ENCODE measurements at places on chromosomes 2 and 18. TPM values are rescaled to one million over a fixed set of nuclear protein-coding genes. Genes with fewer than 3 reads are reported as not detected.

RNU2-63P gene
- 24.5 TPM for total RNA-seq

EHD3 gene
- total RNA-seq: 49.8 TPM

HS1BP3 gene
- 11.7 TPM for total RNA-seq

C1QL2 gene
- not detected for total RNA-seq

LRRTM4 gene
- not detected for total RNA-seq

- peaks cover 3% of the 10 kb centered on the region for H3K27me3 ChIP-seq
- H3K36me3 ChIP-seq: no peaks in the 10 kb centered on the region
- no peaks in the 10 kb centered on the region for H3K4me1 ChIP-seq
Observed at GRCh38 chr2:158115202-158115767, 13.6 kb downstream of the UPP2 start.

DNA sequence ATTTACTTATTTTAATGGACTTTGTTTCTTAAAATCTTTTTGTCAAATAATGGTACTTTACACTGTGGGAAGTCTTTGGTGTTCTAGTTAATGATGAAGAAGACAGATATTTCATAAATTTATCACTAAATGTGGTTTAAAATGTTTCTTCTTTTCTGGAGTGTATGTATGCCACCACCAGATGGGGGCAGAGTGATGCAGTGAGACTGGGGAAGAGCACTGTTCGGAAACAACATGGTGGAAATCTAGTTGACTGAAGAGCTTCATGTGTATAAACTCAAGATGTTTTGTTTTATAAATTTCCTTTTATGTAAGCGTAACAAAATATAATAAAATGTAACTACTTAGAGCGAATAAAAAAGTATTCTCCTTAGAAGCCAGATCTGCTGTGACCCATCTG is 195.1 kb downstream of the KCNE4 start:
- no peaks in the 10 kb centered on the region for H3K4me1 ChIP-seq
- H3K27ac ChIP-seq: no peak overlapping the region
- no peak overlapping the region for H3K4me3 ChIP-seq
- 0 out of 2 replicates have a peak, but pooled peaks cover 4% of the 10 kb centered on the region for H3K36me3 ChIP-seq

- H3K4me1 ChIP-seq: peaks cover 43% of the 10 kb centered on the region
- H3K27me3 ChIP-seq: peaks cover 14% of the 10 kb centered on the region
- H3K36me3 ChIP-seq: no peaks in the 10 kb centered on the region
Observed at GRCh38 chr2:170886386-170886785, 42.7 kb upstream of the GORASP2 start.

DNA sequence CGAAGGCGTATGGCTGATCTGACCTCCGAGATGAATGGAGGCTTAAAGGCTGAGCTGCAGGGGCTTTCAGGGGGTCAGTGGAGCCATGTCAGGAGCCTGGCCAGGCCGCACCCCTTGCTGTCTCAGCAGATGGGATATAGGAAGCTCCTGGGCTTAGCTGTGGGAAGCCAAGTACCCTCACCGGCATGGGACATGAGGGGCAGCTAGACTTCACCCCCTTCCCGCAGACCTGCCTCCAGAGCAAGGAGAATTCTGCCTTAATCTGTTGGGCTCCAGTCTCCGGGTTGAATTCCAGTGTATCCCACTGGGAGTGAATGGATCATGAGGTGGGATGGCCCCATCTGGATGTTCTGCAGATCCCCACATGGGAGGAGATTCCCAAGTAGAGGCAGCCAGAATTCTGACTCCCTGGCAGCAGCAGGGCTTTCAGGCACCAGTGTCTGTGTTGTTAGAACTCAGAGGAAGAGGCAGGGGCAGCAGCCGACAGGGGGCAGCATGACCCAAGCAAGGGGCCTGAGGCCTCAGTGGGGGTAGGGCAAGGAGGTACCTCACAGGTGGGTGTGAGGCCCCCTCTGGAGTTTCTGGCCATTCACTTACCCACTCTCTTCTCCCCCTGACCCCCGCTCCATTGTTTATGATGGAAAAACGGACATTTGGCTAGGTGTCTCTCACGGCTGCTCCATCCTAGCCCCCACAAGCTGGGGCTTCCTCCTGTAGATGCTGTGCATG is 19.1 kb downstream of the CAPG start:
- peaks cover 4% of the 10 kb centered on the region for H3K36me3 ChIP-seq
- no peak overlapping the region for H3K27ac ChIP-seq
- peaks cover 16% of the 10 kb centered on the region for H3K4me1 ChIP-seq
- no peaks in the 10 kb centered on the region for H3K27me3 ChIP-seq
- no peak overlapping the region for H3K4me3 ChIP-seq
- no peak for DNase-seq

- peaks cover 21% of the 10 kb centered on the region for H3K36me3 ChIP-seq
- H3K4me1 ChIP-seq: peaks cover 28% of the 10 kb centered on the region
- peaks cover 1% of the 10 kb centered on the region for H3K27me3 ChIP-seq
Observed at GRCh38 chr18:48663096-48663930, 124.5 kb downstream of the CTIF start.

GRCh38 chr2:33392366-33392765 is 84.1 kb upstream of the RASGRP3 start:
- H3K4me1 ChIP-seq: peaks cover 48% of the 10 kb centered on the region
- H3K27ac ChIP-seq: no peak overlapping the region
- peaks cover 1% of the 10 kb centered on the region for H3K27me3 ChIP-seq

DNA sequence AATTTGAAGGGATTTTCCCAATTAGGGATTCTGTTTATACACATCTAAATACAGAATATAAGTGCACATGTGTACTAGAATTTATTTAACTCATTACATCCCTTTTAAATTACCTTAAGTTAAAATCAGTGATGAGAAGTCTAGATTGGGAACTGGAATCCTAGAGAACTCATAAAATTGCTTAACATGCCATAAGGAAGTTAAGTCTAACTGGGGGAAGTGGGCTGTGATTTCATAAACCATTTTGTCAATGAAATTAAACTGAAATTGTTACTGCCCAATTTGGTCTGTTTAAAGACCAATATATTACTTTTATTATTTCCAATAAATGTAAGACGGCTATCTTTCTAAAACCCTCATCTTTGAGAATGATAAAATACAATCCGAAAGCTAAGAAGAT is 72.3 kb upstream of the CD226 start:
- no peak overlapping the region for H3K27ac ChIP-seq
- H3K4me3 ChIP-seq: no peak overlapping the region
- H3K4me1 ChIP-seq: peaks cover 5% of the 10 kb centered on the region
- DNase-seq: no peak
- peaks cover 33% of the 10 kb centered on the region for H3K36me3 ChIP-seq

- no peak overlapping the region for H3K4me3 ChIP-seq
- H3K4me1 ChIP-seq: no peaks in the 10 kb centered on the region
- no peak overlapping the region for H3K27ac ChIP-seq
- no peaks in the 10 kb centered on the region for H3K36me3 ChIP-seq
Observed at GRCh38 chr18:64518191-64518590, 369.3 kb upstream of the LINC00305 start.

DNA sequence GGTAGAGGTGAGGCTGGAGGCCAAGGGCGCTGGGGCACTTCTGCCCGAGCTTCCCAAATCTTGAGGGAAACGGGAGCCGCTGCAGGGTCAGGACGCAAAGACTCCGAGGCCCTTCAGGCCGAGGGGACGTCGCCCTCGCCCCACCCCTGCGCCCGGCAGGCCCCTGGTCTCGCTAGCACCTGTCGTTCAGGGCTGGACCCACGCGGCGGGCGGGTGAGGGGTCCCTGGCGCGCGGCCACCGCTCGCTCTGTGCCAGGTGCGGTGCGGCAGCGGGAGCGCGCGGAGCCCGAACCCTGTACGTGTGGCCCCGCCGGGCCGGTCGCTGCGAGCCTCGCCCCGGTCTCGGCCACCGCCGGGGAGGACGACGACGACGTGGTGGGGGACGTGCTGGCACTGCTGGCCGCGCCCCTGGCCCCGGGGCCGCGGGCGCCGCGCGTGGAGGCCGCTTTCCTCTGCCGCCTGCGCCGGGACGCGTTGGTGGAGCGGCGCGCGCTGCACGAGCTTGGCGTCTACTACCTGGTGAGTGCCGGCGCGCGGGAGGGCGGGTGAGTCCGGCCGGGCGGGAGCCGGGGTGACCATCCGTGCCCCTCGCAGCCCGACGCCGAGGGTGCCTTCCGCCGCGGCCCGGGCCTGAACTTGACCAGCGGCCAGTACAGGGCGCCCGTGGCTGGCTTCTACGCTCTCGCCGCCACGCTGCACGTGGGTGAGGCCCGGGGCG is 4.9 kb downstream of the ERFE start:
- H3K27ac ChIP-seq: no peak overlapping the region
- peaks cover 4% of the 10 kb centered on the region for H3K36me3 ChIP-seq
- peaks cover 2% of the 10 kb centered on the region for H3K27me3 ChIP-seq
- H3K4me1 ChIP-seq: peaks cover 10% of the 10 kb centered on the region

DNA sequence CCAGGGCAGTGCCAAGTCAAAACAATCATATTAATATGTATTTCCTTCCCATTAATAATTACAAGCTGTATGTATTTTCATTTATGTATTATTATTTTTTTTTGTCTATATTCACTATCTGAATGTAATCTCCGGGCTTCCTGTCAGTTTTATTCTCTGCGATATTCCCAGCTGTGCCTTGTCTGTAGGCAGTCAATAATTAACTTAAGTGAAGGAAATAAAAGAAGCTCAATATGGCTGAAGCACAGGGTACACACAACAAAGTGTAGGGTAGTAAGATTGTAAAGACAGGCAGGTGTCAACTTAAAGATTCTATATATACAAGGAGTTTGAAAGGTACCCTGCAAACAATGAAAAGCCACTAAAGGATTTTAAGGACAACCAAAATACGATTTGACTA is 122.9 kb downstream of the ROCK1 start:
- peaks cover 4% of the 10 kb centered on the region for H3K27me3 ChIP-seq
- no peaks in the 10 kb centered on the region for H3K4me1 ChIP-seq
- no peak for DNase-seq
- peaks cover 29% of the 10 kb centered on the region for H3K36me3 ChIP-seq
- H3K4me3 ChIP-seq: no peak overlapping the region

DNA sequence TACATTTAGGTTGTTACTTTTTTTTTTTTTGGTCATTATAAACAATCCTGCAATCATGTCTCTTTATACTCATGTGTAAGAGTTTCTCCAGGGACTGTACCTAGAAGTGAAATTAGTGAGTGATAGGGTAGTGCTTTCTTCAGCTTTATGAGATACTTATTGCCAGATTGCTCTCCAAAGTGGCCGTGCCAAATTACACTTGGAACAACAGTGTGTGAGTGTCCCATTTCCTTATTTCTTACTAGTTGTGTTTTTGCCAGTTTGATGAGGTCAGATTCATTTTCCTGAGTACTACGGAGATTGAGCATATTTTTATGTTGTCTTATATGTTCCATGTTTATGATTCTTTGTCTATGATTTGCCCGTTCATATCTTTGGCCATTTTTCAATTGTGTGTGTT is 39.2 kb downstream of the GALNT1 start:
- no peaks in the 10 kb centered on the region for H3K27me3 ChIP-seq
- no peak overlapping the region for H3K27ac ChIP-seq
- H3K4me1 ChIP-seq: no peaks in the 10 kb centered on the region
- no peaks in the 10 kb centered on the region for H3K36me3 ChIP-seq
- no peak for DNase-seq

- H3K4me3 ChIP-seq: no peak overlapping the region
- no peak overlapping the region for H3K27ac ChIP-seq
- no peaks in the 10 kb centered on the region for H3K27me3 ChIP-seq
Observed at GRCh38 chr18:24033641-24034412, 19.3 kb downstream of the TTC39C start.

- H3K4me3 ChIP-seq: no peak overlapping the region
- peak; percentile 17 for DNase-seq
- H3K27ac ChIP-seq: peak overlapping the region; percentile 40
- H3K27me3 ChIP-seq: peaks cover 3% of the 10 kb centered on the region
- H3K36me3 ChIP-seq: no peaks in the 10 kb centered on the region
Observed at GRCh38 chr18:3340682-3341097, 78.8 kb downstream of the MYL12B start.

- H3K4me3 ChIP-seq: no peak overlapping the region
- peaks cover 21% of the 10 kb centered on the region for H3K36me3 ChIP-seq
- H3K27me3 ChIP-seq: no peaks in the 10 kb centered on the region
Observed at GRCh38 chr2:48377646-48378045, 152.3 kb upstream of the STON1 start.

DNA sequence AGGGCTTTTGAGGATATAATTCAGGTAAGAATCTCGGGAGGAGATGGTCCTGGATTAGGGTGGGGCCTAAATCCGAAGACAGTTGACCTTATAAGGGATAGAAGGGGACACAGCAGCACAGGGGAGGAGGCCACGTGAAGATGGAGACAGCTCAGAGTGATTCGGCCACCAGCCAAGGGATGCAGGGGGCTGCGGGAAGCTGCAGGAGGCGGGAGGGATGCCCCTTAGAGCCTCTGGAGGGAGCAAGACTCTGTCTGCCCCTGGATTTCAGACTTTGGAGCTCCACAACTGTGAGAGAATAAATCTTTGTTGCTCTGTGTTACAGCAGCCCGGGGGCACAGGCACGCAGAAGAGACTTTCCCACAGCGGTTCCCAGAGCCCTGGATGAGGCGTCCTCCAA is 143.7 kb downstream of the ASB1 start:
- DNase-seq: no peak
- no peaks in the 10 kb centered on the region for H3K36me3 ChIP-seq
- no peak overlapping the region for H3K4me3 ChIP-seq
- no peak overlapping the region for H3K27ac ChIP-seq

GRCh38 chr2:218378053-218378452 is 4.0 kb upstream of the SLC11A1 start:
- no peak for DNase-seq
- no peaks in the 10 kb centered on the region for H3K4me1 ChIP-seq
- no peak overlapping the region for H3K27ac ChIP-seq

DNA sequence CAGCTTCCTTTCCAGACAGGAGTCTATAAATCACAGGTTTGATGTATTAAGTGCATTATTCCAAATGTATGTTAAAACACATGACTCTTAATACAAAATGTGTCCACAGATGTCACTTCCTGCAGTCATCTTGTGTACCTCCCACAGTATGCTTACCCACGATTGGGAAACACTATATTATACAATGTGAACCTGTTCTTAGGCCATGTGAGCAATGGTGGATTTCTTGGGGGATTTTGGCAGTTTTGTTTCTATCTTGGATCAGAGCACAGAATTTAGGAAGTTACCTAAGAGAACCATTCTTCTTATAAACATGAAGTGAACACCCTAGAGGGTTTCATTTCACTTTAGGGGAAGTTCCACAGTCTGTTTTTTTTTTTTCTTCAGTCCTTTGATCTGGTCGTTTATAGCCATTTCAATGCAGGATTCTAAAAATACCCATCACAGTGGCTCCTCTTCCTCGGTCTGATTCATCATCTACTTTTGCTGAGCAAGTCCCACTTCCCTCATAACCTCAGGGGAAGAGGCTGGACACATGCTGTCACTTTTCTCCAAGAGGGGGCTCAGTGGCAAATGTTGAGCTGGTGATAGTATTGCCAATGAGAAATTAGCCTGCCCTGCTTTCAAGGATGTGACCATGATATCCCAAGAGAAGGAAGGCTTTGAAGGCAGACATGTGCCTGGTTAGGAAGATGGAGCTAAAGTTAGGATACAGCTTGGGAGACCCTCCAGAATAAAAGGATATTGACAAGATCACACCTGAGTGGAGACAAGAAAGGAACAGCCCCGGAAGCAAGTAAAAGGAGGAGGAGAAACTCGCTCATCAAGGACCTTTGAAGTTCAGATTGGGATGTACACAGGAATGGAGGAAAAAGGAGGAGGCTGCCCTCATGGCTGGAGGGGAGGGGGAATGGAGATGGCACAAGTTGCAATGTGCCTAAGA is 22.6 kb downstream of the PLEK start:
- H3K27ac ChIP-seq: no peak overlapping the region
- no peaks in the 10 kb centered on the region for H3K36me3 ChIP-seq
- H3K27me3 ChIP-seq: peaks cover 38% of the 10 kb centered on the region
- no peak overlapping the region for H3K4me3 ChIP-seq
- H3K4me1 ChIP-seq: no peaks in the 10 kb centered on the region
